Mesenteric fat pad (tissue), 1 donor: ENCODE measurements at places on chromosomes 6 and 20. TPM values are rescaled to one million over a fixed set of nuclear protein-coding genes. Genes with fewer than 3 reads are reported as not detected.

The TRPC4AP gene
- total RNA-seq, result 85.2 TPM

DNA sequence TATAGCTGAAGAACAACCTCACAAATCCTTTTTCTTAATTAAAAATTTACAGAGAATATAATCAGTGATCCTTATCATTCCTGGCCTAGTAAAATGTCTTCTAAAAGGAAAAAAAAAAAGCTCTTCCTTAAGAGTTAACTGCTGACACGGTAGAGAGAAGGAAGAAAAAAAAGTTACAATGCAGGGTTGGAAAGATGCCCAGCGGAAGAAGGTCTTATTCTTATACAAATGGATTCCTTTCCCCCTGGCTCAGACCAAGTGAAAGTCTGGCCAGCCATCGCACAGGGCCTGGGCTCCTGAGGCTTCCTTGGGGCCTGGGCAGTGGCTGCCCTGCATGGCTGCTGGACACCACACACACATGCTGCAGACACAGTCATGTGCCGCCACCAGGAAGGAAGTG lies 688.6 kb downstream of the TENT5A start:
- no peak for DNase-seq

GRCh38 chr6:98877250-98877649 lies 42.9 kb downstream of the POU3F2 start:
- DNase-seq, result no peak

DNA sequence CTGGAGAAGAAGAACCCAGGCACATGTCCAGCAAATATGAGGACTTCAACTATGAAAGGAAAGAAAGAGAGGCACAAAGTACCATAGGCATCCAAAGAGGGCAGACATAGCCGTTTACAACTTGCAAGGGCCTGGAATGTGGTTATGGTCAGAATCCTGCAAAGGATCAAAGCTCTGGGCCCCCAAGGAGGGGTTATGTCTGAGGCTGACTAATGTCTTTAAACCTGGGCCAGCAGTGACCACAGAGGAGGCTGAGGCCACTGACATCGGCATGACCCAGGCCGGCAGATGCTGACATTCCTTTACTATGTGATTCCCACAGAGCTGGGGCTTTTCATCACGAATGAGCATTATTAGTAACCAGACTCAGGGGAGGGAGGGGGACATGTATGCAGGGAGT lies 861.1 kb downstream of the DHX35 start:
- no peak for DNase-seq
